GM04504 (cell line): ENCODE measurements at places on chromosomes 6 and 20.

- DNase-seq = no peak
Observed at GRCh38 chr6:112951829-112952228, 604.7 kb downstream of the RFPL4B start.

GRCh38 chr6:108798670-108799353, 49.4 kb upstream of the ARMC2 start:
- DNase-seq = no peak

DNA sequence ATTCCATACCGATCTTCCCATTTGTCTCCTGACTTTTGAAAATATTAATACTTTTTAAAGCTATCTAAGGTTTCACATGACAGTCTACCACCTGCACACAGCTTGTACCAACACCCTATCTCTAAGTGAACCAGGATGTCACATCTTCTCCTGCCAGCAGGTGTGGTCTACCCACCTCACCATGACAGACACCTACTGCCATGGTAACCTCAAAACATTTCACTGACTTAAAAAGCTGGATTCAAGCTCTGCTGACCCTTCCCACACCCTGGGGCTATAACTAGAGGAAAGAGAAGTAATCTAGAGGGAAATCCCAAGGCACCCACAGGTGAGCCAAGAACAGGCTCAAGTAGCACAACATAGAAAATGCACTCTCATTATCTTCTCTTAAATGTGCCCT, 1.2 kb downstream of the SLC17A3 start:
- no peak for DNase-seq

GRCh38 chr20:41276317-41276751, 41.2 kb downstream of the ZHX3 start:
- DNase-seq = no peak

DNA sequence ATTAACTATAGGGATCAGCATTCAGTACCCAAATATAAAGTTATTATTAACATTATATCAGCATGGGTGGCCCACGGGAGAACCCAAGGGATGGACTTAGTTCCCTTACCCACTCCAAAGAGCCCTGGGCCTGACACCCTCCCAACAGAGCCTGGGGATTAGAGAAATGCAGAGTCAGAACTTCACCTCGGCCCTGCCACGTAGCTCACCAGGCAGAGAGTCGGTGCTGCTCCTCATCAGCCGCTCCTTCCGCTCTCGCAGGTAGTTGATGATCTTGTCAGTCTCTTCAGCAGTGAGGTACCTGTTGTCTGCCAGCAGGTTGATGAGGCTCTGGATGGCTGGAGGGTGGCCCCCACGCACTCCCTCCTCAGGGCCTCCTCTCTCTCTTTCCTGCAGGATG, 26.6 kb downstream of the NCOA5 start:
- no peak for DNase-seq

DNA sequence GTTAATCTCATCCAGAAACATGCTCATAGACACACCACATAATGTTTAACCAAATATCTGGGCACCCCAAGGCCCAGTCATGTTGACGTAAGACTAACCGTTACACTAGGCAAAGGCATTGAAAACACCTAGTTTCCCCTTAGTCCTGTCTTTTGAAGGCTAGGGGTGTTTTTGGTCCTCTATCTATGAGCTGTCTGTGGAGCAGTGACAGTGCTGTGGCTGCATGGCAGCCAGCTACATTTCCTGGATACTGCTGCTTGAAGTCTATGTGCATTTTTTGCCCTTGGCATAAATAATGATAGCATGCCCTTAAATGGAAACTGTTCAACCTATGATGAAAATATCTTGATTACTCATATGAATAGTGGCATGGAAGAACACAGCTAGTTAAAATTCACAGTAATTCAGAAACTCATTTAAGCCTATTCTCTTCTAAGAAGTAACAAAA, 18.6 kb downstream of the FARS2 start:
- no peak for DNase-seq

- no peak for DNase-seq
Observed at GRCh38 chr6:137545073-137545472, 50.9 kb upstream of the OLIG3 start.

DNA sequence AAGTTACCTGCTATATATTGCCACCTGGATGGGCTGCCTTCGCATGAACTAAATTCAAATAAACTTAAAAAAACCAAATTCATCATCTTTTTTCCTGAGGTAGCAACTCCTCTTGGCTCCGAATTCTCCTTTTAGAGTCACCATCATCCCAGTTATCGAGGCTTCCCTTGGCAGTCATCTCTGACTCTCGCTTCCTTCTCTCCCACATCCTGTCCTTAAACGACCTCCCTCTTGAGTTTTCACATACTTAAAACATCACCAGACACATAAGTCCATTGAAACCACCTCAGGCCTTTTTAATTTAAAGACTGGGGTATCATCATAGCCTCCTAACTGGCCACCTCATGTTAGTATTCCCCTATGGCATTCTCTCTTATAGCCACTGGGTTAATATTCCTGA, 296.1 kb upstream of the FLRT3 start:
- DNase-seq = peak; percentile 7

GRCh38 chr6:133298801-133299200, 57.6 kb downstream of the EYA4 start:
- DNase-seq = no peak

DNA sequence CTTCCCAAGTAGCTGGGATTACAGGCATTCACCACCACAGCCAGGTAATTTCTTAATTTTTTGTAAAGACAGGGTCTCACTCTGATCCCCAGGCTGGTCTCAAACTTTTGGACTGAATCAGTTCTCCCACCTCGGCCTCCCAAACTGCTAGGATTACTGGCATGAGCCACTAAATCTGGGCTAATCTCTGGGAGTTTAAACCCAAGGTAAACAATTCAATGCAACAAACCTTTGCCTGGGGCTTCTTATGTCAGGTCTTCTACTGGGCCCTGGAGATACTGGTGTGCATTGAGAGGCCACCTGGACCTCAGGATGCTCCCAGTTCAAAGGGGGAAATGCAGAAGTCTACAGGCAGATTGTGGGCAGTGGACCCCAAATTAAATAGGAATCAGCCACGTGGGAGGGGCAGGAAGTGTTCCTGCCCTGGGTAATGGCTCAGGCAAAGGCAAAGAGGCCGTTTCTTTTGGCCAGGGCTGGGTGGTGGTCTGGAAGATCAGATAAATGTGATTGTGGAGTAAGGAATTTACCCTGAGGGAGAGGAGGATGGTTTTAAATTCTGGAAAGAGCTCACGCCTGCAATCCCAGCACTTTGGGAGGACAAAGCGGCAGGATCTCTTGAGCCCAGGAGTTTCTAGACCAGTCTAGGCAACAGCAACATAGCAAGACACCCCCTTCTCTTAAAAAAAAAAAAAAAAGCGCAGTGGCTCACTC, 1.3 kb upstream of the MYBL2 start:
- DNase-seq = no peak

GRCh38 chr6:45512717-45513116, 135.0 kb upstream of the SUPT3H start:
- DNase-seq = no peak

DNA sequence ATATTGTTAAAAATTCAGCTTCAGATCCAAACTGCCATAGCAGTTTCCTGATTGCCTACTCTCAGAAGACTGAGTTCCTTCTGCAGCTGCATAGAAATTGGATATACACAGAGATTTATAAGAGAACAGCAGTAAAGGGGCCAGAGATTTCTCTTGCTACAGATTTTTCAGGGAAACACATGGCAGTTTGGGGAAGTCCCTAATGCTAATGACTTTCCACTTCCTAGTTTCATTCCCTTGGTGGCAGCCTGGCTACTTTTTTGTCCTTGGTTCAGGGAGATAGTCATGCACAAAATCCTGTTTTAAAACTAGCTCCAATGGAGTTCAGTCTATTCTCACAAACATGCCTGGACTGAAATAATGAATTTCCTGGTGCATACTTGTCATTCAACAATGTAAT, 125.3 kb upstream of the PLCB4 start:
- no peak for DNase-seq

DNA sequence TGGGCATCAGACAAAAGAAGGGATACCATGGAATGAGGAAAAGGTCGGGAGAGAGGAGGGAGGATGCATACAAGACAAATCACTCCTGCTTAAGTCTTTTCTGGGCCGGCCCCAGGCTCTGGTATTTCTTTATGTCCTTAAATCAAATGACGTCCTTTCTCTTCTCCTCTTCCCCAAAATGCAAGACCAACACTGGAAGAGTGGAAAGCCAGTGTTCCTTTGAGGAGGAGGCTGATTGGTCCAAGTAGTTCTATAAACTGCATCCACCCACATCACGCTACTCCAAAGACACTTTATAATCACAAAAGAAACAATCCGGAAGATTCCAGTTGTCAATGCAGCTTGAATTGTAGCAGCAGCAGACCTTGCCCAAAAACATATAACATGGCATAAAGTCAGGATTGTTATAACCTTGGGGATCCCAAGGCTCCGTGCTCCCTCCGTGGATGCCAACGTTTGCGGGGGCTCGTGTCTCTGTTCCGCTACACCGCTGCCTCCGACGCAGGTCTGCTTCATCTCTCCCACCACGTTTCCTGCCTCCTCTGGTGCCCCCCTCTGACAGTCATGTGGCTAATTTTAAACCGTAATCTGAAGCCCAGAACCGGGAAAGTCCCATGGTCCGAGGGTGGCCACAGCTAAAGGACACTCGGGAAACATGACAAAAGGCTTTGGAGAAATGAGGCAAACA, 47.1 kb downstream of the MCUR1 start:
- DNase-seq = peak; percentile 35

DNA sequence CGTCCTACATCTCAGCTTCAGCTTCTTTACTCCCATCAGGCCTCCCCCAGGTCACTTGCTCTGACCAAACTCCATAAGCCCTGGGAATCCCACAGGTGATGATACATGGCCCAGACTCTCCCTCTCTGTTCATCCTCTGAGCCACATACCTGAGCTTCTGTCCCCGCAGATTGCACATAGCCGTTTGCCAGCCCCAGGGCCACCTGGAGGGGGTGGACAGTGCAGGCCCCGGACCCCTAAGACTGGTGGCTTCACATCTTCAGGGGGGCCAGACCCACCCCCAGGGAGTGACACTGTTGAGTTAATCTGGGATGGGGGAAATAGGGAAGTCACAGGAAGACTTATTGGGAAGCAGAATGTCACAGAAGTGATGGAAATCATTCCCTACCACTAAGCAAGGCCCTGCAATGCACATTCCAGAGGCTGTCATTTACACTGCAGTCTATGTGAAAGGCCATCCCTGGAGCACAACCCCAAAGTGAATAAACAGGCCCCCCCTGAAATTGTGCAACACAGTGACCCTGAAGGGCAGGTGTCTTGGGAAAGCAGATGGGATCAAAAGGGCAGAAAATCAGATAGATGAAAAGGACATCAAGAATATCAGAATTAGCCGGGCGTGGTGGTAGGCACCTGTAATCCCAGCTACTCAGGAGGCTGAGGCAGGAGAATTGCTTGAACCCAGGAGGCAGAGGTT, 2.2 kb downstream of the RXRB start:
- DNase-seq = no peak

DNA sequence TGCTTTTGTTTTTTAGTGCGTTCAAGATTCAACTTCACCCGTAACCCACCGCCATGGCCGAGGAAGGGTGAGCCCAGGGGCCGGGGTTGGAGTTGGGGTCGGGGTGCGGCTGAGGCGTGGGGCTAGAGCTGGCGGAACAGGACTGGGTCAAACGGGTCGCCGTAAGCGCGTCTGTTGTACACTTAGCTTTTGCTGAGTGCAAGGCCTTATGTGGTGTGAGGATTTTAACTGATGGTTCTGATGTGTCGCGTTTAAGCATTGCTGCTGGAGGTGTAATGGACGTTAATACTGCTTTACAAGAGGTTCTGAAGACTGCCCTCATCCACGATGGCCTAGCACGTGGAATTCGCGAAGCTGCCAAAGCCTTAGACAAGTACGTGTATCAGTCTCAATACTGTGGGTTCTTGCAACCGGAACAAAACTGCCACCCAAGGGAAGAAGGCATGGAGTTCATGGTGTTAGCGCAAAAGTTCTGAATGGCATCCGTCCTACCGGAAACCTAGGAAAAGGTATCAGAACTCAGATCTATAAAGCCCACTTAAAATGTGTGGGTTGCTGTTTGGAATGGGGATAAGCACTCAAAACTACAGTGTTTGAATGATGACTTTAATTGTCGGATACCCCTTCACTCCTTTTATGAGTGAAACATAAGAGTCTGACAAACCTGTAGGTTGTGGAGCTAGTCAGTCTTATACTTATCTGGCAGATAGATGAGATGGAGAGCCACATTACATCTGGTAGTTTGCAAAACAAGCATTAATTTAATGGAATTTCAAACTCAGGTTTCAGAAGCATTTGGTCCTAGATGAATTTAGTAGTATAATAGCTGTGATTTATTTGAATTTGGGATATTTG, 574 bp downstream of the RPS12 start:
- DNase-seq = no peak

- peak; percentile 33 for DNase-seq
Observed at GRCh38 chr20:10376270-10377075, 57.5 kb downstream of the MKKS start.

DNA sequence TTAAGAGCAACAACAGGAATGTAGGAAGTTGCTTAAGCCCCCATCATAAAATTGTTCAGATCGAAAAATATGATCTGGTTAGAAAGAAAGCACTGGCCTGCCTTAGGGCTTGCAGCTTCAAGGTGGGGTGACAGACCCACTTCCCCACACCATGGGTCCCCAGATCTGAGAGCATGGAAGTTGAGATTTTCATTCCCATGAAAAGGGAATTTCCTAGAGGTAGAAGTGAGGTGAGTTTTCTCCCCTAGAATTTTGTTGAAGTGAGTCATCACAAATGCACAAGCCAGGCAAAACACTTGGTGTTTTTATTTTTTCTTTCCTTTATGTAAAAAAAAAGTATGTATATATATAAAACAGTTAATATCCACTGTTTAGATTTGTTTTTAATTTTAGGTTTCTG, 213.6 kb upstream of the SUPT3H start:
- DNase-seq = no peak

- DNase-seq = no peak
Observed at GRCh38 chr6:50096296-50096695, 46.6 kb upstream of the DEFB112 start.

DNA sequence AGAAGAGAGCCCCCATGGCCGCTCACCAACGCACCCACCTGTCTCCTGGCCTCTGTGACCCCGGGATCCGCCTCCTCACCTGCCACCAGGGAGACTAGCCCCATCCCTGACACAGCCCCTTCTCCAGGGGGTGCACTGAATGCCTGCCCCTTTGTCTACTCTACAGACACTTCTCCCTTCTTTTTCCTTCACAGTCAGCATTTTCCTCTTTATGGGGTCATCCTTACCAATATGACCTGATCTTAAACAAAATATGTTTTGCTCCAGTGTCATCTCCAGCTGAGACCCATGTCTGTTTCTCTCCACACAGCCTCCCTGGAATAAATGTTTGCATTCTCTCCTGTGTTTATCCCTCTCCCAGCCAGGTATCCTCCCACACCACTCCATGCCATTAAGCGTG, 14.6 kb upstream of the CCR6 start:
- DNase-seq = no peak

- DNase-seq = no peak
Observed at GRCh38 chr6:166862978-166863530, 93.3 kb downstream of the RNASET2 start.

DNA sequence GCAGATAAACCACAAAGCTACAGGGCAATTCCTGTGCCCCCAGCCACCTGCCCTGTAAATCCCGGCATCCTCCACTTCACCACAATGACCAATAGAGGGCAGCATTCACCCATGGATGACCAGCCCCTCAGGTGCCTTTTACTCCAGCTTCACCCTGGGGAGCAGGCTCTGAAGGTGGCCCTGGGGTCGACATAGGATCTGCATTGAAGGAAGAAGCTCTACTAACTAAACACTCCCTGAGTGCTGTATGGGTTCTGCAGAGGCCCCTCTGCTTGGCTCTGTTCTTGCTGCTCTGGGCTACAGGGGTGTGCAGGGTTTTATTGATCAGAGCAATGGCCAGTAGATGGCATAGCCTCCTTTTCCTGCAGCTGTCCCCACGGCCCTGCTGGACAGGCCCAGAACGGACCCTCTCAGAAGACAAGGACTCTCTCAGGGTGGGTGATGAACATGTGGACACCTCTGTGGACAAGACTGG, 20.3 kb downstream of the CST4 start:
- peak; percentile 21 for DNase-seq
